Suppressor macrophage treated with lipopolysaccharide for 1 hour (primary cell): ENCODE measurements at places on chromosomes 7 and 10.

DNA sequence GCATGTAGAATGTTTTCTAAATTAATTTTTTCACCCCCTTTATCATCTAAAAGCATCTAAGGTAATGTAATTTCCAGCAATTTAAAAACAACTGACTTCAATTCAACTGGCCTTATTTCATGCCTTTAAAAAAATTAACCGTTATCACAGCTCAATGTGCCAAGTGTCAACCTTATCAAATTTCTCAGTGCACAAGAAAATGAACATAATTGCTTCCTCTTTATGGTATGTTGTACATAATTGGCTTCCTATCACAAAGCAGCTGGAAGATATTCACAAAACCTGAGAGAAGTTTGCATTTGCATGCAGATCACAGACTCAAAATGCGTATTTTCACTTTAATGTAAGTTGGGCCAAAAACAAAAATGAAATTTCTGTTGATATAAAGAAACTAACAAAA, 966.4 kb downstream of the GRM8 start:
- no peak for DNase-seq

GRCh38 chr7:138749960-138750359, 47.8 kb upstream of the TMEM213 start:
- no peak for DNase-seq

DNA sequence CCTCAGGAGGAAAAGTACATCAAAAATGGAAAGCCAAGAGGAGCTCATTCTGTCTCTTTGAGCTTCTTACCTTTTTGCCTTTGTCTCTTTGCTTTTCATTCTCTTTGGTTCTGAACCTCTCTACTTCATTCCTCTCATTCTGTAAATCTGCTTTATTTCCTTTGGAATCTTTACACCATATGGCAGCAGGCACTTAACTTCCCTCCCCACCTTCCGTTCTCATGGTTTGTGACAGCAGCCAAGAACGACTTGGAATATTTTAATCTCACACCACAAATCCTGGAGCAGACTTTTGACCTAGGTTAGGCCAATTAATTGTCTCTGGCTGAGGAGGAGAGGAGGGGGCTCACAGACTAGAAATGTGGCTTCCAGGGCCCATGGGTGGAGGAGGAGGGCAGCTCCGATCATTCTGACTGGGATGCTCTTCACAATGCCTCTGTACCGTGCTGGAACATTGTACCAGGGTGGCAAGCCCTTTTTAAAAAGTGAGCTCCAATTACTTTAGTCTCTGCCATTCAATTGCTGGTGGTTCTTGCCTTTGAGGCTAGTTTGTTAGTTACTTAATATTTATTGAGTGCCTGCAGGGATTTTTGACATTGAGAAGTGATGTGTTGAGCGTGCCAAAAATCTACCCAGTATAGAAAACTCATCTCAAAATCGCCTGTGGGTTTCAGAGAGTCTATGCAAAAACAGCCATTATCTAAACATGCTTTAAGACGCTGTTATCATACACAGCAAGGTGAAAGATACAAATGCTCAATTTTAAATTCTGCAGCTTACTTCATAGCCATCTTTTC, 386.6 kb downstream of the DPP6 start:
- DNase-seq, result no peak

- DNase-seq, result no peak
Measured at GRCh38 chr10:123870260-123870659, 21.3 kb downstream of the CPXM2 start.

- DNase-seq, result peak; percentile 63
Measured at GRCh38 chr10:121709675-121710073, 111.4 kb upstream of the FGFR2 start.

GRCh38 chr7:93945756-93946535, 24.4 kb downstream of the GNG11 start:
- no peak for DNase-seq

- DNase-seq, result no peak
Measured at GRCh38 chr7:47550788-47551470, 31.0 kb downstream of the TNS3 start.

GRCh38 chr7:80135309-80136104, 876 bp downstream of the GNAI1 start:
- peak; percentile 25 for DNase-seq

DNA sequence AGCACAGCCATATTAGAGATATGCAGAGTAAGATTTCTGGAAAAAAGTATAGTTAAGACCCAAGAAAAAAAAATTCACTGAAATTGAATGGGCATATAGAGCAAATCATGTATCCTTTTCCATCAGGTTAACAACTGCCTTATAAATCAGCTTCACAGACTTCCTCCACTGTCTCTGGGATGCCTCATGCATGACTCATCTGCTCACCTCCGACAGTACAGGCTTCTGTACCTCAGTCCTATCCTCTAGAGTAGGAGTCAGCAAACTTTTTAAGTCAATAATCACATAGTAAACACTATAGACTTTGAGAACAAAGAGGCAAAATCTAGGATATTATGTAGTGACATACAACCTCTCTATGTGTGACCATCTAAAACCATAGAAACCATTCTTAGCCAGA, 211.6 kb upstream of the SP8 start:
- no peak for DNase-seq

DNA sequence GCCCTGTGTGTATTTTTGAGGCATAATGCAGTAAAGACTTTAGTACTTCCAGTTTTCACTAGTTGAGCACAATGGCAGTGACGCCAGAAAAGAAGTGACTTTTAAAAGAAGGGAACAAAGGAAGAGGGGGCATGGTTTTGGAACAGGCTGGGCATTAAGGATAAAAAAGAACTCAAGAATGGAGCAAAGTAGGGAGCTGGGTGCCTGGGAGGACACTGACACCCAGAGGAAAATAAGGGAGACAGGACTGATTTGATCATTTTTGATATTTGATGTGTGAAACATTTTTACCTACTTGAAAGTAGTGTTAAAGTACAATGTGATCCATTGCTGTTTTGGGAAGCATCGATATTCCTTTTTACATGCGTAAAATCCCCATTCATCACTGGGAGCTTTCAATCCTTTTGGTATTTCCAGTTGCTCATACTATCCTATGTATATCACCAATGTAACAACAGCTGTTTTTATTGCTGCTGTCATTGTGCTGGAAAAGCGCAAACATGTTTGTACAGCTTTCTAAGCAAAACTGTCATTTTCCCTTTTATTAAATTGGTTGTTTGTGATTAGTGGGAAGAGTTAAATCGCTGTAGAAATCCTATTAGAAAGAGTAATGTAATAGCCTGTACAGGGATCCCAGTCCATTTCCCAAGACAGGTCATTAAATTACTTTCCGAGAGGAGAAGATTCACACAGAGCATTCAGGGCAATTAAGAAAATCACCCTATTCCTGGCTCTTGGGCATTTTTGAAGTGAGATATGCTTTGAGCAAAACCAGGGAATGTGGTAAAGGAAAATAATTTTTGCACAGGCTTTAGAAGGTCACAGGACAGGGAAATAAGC, 85.2 kb downstream of the ADAM12 start:
- DNase-seq, result peak; percentile 2

- no peak for DNase-seq
Measured at GRCh38 chr7:1295776-1296355, 63.2 kb downstream of the UNCX start.

GRCh38 chr10:17758200-17758599, 6.2 kb downstream of the TMEM236 start:
- DNase-seq, result no peak

DNA sequence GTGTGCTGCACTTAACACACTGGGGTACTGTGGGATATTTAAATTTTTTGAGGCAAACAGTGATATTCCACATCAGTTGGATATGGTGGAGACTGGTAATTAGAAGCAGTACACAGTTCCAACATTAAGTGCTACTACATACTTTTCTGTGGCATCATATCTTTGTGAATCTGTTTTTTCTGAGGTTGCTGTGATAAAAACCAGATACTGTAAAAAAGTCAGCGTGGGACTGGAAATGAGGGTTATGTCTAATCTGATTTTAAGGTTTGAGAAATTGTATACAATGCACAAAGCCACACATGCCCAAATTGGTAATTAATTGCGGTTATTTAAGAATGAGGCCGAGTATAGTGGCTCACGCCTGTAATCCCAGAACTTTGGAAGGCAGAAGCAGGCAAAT, 41.2 kb downstream of the TBC1D12 start:
- DNase-seq, result no peak
